ENCODE measurements at places on chromosomes 1 and 21.

- DNase-seq: no peak
Measured at GRCh38 chr1:154502744-154503115, 518 bp upstream of the SHE start.

DNA sequence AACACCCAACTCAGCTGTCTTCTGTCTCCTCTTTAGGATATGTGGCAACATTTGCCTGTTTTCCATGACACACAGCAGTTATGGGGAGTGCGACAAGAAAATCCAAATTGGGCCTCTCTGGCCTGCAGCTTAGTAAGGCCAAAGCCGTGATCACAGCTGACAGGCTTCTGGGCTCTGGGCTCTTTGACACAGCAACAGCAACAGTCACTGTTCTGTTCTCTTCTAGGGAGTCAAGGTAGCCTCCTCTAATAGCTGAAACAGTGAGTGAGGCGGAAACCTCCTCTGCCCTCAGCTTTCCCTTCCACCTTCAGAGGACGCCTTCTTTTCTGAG is 19.0 kb downstream of the CLCA1 start:
- no peak for DNase-seq

GRCh38 chr1:225962440-225962975 is 21.5 kb upstream of the LEFTY2 start:
- DNase-seq: peak; percentile 71

DNA sequence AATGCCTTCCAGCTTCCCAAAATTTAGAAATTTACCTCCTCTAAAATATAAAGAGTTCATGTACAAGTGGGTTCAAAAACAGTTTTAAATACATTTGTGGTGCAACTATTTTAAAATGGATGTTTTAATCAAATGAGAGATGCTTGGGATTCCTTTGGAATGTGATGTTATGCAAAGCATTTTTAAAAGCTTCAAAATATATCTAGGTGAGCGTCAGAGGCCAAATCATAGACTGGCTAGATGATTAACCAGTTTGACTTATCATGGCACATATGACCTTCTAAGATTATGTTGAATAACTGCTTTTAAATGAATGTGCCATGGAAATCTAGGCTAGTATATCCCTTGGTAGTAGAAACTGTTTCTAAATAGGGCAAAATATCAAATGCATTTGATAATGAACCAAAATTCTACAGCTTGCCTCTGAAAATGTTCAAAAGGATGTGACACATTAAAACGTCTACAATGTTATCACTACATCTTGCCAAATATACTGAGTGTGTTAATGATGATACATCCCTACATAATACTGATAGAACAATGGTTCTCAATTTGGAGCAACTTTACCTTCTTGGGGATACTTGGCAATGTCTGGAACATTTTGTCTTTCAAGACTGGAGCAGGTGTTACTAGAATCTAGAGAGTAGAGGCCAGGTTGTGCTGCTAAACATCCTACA is 650.9 kb upstream of the ADGRL2 start:
- no peak for DNase-seq

DNA sequence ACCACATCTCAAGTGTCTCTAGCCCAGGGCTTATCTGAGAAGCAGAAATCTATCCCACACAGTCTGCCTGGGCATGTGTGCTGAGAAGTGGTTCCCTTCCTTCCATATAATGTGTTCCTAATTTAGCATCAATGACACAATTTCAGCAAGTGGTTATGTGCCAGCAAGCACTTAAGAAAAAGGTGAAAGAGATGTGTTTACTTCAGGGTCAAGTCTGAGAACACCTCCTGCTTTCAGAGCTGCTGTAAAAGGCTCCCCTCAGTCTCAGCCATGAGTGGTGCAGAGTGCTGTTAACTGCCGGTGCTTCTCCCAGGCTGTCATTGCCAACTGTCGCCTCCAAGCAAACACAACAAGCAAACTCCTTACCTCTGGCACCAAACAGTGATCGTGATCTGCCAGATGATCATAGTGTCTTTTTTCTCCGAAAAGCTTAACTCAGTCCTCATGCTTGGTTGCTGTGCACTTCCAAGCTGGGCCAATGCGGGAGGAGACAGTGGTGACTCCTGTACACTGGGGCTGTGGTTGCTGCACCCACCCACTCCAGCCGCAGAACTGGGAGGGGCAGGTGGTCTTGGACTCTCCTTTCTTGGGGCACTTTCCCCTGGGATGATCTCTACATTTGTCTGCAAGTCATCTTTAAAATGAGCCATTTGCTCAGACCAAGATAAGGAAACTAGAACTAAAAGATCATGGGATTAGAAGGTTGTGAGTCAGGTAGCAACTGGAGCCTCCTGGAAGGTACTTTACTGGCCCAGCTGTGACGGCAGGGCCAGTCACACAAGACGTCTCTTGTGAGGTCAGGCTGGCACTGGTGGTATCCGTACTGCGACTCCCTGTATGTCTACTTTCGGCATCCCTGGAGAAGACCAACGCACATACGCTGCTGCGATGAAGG is 32.4 kb downstream of the ATP1A1 start:
- DNase-seq: no peak

GRCh38 chr21:44414291-44415072 is 40.8 kb upstream of the LRRC3 start:
- no peak for DNase-seq

DNA sequence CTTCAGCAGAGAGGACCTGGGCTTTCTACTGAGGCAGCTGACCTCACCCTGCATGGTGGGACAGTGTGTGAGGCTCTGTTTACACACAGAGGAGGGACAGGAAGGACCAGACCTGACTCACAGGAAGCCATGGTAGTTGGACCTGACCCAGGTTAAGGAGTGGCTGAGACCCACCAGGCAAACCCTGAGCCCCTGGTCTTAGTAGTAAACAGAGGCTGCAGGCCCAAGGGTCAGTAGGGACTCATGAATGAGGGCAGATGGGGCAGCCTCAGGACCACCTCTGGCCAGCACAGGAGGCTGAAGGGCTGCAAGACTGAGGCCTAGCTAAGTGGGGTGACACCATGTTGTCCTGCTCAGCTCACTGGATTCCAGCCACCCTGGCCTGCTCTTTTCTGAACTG is 273.2 kb downstream of the GRIK3 start:
- no peak for DNase-seq

GRCh38 chr1:54567961-54568360 is 19.9 kb downstream of the ACOT11 start:
- DNase-seq: no peak

DNA sequence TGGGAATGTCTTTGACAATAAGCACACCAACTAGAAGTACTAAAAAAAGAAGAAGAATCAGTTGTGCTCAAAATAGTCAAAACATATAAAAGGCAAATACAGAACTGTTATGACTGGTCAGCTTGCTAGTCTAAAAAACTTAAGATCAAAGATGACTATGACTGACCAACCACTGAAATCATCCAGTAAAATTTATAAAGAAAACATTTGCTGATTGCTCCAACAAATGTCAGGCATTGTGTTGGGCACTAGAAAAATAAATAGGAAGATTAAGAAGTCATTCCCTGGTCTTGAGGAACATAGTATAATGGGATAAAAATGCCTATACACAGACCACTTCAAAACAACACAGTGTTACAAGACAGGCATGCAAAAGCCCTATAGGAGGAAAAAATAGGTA is 9.3 kb upstream of the ANGPTL3 start:
- DNase-seq: no peak

GRCh38 chr21:26433386-26433785 is 139.7 kb downstream of the CYYR1 start:
- DNase-seq: no peak

DNA sequence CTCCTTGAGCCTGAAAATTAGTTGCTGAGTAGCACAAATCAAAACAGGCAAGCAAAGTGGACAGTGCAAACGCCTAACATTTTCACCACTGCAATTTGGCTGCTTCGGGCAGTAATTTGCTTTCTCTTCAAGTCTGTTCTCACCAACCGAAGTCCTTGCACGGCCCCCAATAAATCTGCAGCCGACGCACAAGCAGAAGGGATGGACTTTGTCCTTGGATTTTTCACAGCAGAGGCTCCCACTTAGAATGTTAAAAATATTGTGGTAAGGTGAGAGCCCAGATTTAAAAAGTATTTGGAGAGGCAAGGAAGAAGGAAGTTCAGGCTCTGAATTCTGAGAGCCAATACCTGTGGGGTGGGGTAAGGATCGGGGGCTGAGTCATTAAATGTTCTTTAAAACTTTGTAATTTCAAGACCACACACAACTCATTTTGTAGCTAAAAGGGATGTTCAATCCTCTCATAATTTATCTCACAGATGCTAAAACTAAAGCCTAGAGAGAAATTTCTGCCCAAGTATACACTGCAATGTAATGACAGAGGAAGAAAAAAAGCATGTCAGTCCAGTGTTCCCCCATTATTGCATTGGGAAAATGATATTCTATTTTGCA is 6.2 kb downstream of the CD247 start:
- no peak for DNase-seq

- peak; percentile 27 for DNase-seq
Measured at GRCh38 chr1:181936768-181937581, 124.5 kb downstream of the ZNF648 start.

- DNase-seq: no peak
Measured at GRCh38 chr1:74363220-74363619, 128.0 kb downstream of the TNNI3K start.

DNA sequence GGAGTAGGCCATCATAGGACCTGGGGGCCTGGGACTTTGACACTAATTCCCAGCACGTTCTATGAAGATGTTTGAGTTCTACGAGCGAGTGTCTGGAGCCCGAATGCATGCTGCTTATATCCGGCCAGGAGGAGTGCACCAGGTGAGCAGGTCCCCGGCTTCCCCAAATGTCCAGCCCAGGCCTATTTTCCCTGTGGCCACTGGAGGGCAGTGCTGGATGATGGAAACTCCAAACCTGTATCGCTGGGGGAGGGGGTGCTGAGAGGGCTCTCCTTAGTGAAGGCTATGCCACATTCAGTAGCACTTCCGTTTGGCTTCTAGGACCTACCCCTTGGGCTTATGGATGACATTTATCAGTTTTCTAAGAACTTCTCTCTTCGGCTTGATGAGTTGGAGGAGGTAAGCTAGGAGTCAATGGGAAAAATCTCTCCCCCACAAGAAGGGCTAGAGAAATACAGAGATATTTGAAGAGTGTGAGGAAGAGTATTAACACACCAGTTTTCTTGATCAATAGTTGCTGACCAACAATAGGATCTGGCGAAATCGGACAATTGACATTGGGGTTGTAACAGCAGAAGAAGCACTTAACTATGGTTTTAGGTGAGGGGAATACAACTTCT is 5.2 kb upstream of the FCER1G start:
- peak; percentile 60 for DNase-seq

DNA sequence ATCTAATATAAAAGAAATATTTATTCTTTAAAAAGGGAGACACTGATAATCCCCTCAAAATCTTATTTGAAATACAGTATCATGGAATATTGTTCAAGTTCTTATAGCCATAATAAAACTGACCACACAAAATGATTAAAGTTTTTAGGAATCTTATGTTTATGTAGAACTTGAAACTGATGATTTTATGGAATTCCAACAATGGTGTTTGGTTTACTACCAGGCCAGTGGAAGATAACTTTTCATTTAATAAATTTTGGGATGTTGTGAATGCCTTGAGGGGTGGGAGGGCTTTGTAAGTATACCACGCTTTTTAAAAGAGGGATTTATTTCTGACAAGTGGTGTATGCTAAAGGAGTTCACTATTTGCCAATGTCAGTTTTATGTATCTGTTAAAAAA is 87.7 kb downstream of the RAB3GAP2 start:
- DNase-seq: no peak

- no peak for DNase-seq
Measured at GRCh38 chr21:45291613-45292398, 4.1 kb upstream of the POFUT2 start.

- no peak for DNase-seq
Measured at GRCh38 chr1:81670286-81670685, 130.4 kb upstream of the ADGRL2 start.

DNA sequence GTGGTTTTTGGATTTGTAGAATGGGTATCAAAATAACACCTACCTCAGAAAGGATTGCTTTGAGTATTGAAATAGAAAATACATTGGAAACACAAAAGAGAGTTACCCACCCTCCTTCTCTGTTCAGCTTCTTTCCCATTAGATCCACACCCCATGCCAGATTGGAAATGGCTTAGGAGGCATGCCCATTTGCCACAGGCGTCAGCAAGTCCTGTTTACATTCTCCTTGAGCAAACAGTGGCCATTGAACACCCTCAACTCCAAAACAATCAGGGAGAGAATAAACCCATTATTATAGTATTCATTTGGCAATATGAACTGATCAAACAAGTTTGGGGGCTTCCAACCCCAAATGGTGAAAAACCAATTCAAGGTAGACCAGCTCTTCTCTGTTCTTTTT is 2.4 kb downstream of the ELAPOR1 start:
- DNase-seq: no peak

DNA sequence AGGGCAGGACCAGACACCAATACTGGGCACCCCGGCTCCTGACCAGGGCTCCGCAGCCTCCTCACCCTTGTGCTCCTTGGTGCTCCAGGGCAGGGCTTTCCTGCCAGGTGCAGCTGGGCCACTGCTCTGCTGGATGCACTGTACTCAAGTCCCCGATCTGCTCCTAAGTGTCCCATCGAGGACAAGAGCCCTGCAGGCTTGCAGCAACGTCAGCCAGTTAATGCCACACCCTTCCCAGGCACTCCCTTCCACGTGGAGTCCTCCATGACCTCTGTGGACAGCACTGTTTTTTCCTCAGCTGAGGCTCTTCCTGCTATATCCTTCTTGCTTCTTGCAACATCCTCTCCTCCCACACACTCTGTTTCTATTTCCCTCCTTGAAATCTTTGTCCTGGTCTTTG is 94.0 kb upstream of the NGF start:
- DNase-seq: no peak

- DNase-seq: no peak
Measured at GRCh38 chr1:213512316-213512715, 461.3 kb downstream of the RPS6KC1 start.

DNA sequence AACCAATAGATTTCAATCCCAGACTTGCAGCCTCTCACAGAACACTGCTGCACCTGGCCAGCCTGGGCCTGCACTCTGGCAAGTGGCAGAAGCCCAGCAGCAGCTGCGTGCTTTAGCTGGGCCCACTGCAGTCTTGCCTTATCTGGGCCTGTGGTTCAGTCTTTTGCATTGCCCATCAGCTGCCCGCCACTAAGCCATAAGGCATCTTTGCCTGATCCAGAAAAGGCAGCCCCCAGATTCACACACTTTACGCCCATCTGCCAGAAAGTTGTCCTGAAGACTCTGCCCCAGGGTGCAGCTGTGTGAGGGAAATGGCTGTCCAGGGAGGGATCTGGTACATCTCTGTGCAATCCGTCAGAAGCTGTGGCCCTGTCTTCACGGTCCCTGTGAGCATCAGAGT is 217.0 kb downstream of the DNAH14 start:
- DNase-seq: no peak
